GM13976 (cell line): ENCODE measurements at places on chromosomes 2 and 18.

DNA sequence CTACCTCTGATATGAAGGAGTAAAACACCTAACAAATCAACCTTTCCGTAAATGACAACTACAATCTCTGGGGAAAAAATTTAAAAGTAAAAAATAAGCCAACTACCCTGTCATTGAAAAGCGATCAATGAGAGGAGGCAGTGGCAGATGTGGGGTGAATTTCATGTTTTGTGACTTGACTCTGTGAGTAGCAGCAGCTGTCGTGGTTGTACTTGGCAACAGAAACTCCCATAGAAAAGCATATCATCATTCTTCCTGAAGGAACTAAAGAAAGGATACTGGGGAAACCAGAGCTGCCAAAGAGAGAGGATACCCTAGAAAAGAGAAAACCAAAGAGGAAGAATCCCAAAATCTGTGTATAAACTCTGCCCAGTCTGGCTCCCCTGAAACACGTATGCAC is 236.4 kb downstream of the TNS1 start:
- DNase-seq: no peak

DNA sequence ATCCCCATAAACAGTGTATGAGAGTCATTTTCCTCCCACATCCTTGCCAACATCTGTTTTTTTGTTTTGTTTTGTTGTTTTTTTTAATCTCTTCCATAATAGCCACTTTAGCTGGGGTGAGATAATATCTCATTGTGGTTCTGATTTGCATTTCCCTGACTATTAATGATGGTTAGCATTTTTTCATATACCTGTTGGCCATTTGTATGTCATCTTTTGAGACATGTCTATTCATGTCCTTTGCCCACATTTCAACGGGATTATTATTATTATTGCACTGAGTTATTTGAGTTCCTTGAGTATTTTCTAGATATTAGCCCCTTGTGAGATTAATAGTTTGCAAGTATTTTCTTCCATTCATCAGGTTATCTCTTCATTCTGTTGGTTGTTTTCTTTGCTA is 223.3 kb downstream of the LPIN1 start:
- DNase-seq: no peak

- DNase-seq: no peak
These were observed 1.3 kb downstream of the CYP27C1 start for GRCh38 chr2:127218812-127219170.

DNA sequence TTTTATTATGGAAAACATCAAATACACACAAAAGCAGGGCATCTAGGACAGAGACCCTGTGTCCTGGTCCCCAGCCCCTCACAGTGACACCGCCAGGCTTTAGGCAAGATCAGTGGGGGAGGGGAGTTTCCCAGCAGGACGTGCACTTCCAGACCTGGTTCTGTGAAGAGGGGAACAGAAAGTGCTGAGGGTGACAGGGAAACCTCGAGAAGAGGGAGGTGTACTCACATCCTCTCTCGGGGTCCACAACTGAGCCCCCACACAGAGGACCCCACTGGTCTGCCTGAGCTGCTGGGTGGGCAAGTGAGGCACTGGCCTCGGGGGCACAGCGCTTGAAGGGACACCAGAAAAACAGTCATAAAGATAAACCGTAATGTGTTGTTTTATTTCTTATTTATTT is 4.4 kb upstream of the GPR35 start:
- DNase-seq: no peak

DNA sequence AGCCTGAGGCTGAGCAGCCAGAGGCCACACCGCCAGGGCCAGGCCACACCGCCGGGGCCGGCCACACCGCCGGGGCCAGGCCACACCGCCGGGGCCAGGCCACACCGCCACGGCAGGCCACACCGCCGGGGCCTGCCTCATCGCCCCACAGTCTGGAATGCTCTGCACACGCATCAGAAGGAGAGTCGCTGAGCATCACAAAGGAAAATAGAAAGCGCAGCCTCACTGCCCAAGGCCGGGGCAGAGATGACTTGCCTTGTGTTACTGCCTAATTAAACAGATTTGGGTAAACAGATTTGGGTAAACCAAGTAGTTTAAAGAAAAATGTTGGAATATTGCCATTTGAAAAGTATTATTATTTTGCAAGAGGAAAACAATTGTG is 10.4 kb upstream of the NFATC1 start:
- DNase-seq: no peak
